ENCODE measurements at places on chromosomes 1 and 21.

- no peak for DNase-seq
Measured at GRCh38 chr1:12597792-12598191, 20.2 kb downstream of the DHRS3 start.

- no peak for DNase-seq
Measured at GRCh38 chr1:96580920-96581319, 140.7 kb upstream of the PTBP2 start.

DNA sequence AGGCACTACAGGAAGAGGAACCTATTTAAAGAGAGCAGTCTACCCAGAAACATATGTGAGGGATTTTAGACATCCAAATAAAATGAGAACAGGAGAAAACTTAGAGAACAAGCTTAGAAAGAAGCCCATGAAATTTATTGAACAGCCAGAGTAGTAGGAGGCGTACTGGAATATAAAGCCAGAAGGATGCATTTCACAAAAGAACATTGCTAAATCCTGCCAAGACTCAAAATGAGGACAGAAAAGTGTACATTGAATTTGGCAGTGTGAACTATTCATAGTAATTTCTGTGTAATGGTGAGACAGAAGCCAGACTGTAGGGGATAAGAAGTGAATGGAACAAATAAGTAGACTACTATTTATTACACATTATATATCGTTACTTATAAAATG, 22.5 kb downstream of the CEPT1 start:
- DNase-seq = no peak

DNA sequence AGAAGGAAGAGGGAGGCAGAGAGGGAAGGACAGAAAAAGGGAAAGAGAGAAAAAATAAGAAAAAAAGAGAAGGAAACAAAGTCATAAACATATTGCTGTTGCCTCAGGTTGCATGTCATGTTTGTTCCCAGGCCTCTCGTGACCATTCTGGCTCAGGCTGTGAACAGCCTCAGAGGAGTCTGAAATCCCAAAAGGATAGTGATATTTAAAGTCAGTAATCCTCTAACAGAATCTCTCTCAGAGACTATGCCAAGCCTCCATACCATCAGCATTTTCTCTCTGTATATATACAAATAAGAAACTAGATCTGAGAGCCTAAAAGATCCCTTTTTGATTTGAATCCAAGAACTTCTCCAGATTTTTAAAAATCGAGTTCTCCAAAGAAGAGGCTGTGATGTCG, 35.2 kb downstream of the GORAB start:
- no peak for DNase-seq

- no peak for DNase-seq
Measured at GRCh38 chr1:3940081-3940753, 40.1 kb upstream of the C1orf174 start.

DNA sequence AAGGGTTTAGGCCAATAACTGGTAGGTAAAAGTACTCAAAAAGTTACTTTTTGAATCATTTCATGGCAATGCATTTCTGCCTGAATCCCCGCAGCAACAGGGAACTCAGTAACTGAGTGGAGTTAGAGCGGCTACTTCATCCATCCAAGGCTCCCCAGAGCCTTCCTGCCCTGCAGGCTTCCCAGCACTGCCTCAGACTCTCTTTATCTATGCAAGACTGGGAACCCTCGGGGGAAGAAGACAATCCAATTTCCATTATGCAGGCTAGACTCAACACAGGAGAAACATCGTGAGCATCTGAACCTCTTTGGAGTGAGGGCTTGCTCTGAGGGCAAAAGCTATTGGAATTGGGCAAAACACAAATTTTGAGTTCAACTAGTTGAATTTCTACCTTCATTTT, 23.1 kb downstream of the ZMYND12 start:
- no peak for DNase-seq

DNA sequence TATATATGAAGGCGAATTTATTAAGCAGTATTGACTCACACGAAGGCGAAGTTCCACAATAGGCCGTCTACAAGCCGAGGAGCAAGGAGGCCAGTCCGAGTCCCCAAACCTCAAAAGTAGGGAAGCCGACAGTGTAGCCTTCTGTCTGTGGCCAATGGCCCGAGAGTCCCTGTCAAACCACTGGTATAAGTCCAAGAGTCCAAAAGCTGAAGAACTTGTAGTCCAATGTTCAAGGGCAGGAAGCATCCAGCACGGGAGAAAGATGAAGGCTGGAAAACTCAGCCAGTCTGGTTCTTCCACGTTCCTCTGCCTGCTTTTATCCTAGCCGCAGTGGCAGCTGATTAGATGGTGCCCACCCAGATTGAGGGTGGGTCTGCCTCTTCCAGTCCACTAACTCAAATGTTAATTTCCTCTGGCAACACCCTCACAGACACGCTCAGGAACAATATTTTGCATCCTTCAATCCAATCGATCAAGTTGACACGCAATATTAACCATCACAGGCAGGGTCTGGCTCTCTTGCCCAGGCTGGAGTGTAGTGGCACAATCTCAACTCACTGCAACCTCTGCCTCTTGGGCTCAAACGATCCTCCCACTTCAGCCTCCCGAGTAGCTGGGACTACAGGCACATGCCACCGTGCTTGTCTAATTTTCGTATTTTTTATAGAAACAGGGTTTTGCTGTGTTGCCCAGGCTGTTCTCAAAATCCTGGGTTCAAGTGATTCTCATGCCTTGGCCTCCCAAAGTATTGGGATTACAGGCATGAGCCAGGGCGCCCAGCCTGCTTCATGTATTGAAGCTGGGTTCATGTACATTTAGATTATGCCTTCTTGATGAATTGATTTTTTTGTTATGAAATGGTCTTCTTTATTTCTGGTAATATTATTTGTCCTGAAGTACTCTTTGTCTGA, 85.3 kb downstream of the DHRS3 start:
- DNase-seq = no peak

DNA sequence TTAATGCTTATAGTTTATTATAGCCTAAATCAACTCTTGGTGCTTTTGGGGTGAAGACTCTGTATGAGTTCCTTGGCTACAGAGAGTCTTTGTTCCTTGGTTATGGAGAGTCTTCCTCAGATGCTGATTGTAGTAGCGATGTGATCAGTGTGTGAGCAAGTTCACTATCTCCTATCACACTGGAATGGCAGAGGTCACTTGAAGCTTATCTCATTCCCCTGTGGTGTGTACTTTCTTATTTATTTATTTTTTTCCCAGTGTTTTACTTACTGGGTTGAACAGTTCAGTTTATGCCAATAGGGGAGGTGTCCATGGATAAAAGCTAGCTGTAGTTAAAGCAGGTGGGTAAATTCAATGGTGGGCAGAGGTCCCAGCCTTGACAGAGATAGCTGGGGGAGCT, 20.1 kb upstream of the MAB21L3 start:
- no peak for DNase-seq

DNA sequence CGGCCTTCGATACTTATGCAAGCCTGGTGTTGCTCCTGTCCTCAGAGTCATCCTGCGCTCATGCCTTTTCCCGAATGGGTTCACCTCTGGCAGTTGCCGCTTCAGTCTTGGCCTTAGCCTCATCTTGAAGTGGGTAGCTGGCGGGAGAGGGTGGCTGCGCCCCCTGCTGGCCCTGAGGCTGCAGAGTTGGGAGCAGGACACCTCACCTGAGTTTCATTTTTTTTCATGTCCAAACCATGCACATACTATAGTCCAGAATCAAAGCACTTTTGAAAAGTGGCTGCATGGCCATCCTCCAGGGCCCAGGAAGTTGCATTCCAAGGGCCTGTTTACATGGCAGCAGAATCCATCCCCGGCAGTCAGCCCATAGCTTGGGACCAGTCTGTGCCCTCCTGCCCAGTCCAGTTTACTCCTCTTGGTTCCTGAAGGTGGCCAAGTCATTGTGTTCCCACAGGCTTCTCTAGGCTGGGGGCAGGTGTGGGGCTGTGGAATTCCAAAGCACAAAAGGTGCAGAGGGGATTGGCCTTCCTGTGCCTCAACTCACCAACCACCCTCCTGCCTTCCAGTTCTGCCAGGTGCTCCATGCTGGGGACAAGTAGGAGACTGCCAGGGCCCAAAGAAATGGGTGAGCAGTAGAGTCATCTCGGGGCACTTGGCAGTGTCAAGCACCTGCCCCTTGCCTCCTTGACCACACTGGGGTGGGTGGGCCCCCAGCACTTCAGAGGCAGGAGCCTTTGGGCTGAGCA, 44.0 kb downstream of the YARS1 start:
- DNase-seq = peak; percentile 68

GRCh38 chr1:175183586-175183985, 9.0 kb downstream of the KIAA0040 start:
- no peak for DNase-seq

GRCh38 chr1:70941563-70941962, 106.1 kb downstream of the PTGER3 start:
- no peak for DNase-seq

- no peak for DNase-seq
Measured at GRCh38 chr1:37641059-37641458, 6.4 kb upstream of the RSPO1 start.

- no peak for DNase-seq
Measured at GRCh38 chr1:36776948-36777831, 257.1 kb downstream of the GRIK3 start.

GRCh38 chr1:204377800-204378668, 18.3 kb upstream of the PLEKHA6 start:
- peak; percentile 36 for DNase-seq

DNA sequence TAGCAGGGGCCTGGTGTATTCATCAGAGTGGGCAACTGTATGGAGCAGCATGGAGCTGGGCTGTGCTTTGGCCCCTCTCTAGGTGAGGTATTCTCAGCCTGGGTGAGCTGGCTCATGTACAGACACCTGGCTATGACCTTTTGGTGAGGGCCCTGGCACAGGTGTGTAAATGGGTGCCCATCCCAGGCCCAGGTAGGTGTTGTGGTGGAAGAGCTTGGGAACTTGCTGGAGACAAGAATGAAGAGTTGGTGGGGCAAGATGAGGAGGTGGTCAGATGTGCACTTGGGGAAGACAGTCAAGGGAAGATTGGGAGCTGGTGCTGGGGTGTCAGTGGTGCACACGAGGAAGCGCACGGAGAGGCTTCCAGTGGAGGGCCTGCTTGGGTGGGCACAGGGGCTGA, 95.5 kb downstream of the TRIM11 start:
- DNase-seq = no peak

DNA sequence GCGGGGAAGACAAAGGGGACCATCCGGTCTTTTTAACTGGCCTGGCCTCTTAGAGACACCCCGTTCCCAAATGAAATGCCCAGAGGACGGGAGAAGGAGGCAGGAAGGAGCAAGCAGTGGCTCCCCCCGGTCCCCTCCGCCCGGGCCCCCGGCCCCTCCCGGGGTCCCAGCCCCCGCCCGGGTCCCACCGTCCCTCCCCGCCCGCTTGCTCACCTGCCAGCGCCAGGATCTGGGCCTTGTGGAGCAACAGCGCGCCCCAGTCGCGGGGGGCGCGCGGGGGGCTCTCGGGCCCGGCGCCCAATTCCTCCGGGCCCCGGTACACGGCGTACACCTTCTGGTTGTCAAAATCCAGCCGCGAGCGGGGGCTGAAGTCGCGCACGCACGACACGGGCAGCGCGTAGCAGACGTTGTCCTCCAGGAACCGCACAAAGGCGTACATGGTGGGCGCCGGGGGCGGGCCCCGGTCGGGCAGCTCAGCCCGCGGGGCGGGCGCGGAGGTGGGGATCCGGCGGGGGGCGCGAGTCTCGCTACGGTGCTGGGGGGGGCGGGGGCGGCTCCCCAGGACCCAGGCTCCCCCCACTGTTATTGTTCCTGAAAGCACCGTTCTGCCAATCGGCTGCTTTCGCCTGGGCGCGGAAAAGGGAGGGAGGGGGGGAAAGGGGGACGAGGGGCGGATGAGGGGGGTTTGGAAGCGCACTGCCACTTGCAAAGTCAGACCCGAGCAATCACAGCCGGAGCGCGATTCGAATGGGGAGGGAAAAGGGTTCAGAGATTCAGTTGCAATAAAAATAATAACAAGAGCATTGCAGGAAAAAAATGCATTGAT, at the start of gene BEND5:
Gene BEND5 (minus strand): TSS at position 499 of the 826 bp plus-strand sequence. CDS start 60 bp downstream, at position 439.
- DNase-seq = peak; percentile 72

DNA sequence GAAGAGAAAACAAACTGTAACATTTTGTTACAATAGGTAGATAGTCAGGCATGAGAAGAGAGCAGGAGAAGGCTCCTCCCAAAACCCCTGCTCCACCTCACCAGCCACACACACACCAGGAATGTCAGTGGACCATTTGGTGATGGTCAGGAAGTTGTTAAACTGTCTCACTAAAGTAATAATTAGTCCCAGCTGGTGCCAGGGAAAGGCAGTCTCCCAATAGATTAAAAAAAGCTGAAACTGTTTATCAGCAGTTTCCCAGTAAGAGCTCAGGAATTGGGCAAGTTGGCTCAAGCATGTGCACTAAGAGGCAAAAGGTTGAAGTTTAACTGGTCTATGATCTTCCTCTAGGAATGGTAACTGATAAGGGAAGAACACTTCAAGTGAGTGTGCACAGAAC, 249.6 kb downstream of the COL11A1 start:
- DNase-seq = no peak

DNA sequence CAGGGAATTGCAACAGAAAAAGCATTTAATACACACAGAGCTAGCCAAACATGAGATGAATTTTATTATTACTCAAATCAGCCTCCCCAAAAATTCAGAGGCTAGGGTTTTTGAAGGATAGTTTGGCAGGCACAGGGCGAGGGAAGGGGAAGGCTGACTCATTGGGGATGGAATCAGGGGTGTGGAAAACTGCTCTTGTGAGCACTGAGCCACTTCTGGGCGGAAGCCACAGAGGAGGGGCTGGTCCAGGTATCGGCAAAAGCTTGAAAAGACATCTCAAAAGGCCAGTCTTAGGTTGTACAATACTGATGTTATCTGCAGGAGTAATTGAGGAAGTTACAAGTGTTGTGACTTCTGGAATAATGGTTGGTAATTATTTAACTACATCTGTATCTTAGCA, 109.4 kb downstream of the TLR5 start:
- DNase-seq = no peak

GRCh38 chr1:210292231-210292871, 36.4 kb upstream of the HHAT start:
- DNase-seq = peak; percentile 19

DNA sequence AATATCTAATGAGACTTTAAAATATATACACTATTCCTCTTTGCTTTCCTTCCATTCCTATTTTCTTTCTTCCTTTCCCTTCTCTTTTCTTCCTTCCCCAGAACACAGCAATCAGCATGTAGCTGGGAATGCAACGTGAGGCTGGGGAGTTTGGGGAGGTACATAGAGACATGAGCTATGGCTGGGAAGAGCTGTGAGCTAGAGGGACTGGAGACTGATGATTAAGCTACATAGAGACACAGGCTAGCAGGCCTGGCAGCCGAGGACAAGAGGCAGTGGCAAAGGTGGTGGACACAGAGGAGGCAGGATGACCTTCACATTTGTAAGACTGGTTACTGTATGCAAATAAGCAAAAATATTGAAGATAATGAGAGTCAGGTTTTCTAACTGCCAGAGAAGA, 7.5 kb downstream of the LPAR3 start:
- DNase-seq = no peak

DNA sequence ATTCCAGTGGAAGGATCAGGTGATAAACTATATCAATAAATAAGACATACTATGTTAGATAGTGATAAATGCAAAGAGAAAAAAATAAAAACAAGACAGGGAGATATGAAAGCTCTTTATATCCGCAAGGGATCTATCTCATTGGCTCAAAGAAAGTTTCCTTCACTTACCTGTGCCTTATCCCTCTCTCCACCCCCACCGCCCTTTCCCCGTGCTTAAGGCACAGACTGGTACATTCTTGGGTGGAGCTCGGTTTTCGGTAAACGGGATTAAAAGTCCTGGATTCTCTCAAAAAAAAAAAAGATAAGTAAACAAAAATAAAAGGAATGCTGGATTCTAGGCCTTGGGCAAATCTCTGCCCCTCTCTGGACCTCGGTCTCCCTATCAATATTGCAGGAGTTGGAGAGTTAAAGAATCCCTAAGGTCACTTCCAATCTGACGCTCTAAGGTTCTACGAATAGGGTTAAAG, 593 bp upstream of the DNAJC16 start:
- DNase-seq = no peak
